ENCODE measurements at places on chromosomes 7 and 10.
A peak's percentile ranks its signal among the peaks of the same experiment; 100 is the strongest.

- no peak for DNase-seq
Observed at GRCh38 chr7:45583296-45583695, 9.1 kb downstream of the ADCY1 start.

- DNase-seq: no peak
Observed at GRCh38 chr10:11212288-11213085, 194.8 kb downstream of the CELF2 start.

DNA sequence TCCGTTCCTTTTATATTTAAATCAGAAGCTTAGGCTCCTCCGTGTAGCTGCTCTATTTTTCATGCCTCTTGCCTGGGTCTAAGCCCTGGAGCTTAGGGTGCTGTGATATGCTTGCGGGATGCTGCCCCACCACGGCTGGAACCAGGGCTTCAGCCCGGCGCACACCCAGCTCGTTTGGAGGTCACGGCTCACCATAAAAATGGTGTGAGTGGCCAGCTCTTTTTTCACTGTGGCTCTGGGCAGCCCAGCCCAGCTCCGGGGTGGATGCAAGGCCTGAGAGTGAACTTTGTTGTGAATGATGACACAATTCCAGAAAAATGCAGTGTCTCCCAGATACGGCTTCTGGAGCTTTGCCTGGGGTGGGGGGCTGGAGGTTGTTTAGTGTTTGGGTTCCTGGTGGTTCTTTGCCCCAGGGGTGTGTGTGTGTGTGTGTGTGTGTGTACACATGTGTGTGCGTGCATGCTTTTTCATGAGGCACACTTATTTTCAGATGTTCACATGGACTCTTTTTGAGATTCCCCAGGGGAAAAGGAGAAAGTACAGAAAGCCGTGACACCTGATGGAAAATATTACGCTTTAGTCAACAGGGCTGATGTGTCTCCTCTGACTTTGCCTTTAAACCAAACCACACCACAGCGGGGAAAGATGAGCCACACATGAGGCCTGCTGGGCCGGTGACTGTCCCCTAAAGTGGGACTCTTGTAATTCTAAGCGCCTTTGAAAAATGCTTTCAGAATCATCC lies 46.2 kb downstream of the GRK5 start:
- DNase-seq: peak; percentile 95

GRCh38 chr7:2096692-2097387 lies 135.9 kb downstream of the MAD1L1 start:
- DNase-seq: no peak

DNA sequence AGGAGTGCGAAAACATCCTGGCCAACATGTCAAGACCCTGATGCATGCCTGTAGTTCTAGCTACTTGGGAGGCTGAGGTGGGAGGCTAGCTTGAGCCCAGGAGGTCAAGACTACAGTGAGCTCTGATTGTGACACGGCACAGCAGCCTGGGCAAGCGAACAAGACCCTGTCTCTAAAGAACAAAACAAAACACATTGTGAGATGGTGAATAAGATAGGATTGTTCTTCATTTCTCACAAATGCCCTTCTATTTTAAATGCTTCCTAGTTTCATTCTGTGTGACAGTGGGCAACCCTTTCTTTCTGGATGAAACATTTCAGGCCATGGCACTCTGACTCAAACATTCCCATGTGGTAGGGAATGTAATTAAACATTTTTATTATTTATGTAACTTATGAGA lies 13.5 kb downstream of the EFCAB10 start:
- no peak for DNase-seq

DNA sequence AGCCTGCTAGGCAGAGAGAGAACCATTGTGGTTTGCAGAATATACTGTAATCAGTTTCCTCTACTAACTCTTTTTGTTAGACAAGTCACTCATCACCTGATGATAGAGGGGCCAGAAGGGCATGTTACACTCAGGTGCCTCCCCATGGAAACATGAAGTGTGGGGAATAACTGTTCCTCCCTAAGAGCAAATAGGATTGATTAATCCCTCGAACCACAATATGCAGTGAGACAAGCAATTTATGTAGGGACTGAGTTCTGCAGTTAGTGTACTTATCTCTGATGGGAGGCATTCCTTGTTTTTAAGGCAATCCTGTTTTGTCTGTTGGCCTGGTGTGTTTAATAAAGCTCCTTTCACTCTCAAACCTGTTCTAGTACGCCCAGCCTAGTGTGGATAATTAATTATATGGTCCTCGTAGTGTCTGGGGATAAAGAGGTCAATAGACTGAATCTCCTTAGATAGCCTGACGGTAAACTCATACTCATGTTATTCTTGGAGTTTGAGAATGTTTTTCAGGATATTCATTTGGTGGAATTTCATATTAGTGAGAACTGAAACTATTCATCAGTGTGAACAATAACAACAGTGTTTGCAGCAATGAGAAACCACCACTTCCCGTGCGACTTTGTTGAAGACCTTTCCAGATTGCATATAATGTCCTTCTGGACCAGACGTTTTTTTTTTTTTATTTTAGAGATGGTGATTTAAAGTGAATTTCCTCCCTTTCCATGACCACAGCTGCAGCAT lies 344.8 kb upstream of the FZD8 start:
- DNase-seq: no peak

DNA sequence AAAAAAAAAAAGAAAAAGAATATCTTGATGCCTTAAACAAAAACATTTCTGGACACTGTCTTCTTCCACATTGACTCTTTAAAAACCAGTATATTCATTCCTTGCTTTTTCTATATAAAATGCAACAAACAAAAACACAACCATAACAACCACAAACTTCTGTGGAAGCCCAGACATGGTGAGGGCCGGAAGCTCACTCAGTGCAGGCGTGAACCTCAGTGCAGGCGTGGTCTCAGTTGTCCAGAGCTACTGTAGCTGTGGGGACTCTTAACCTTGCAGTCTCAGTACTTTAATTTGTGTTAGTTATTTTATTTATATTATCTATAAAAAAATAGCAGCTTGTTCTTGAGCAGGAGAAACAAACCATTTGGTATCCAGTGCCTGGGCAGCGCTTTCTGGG lies 131.8 kb downstream of the DOCK1 start:
- no peak for DNase-seq

- DNase-seq: peak; percentile 63
Observed at GRCh38 chr7:771234-772004, 44.3 kb upstream of the PRKAR1B start.

GRCh38 chr10:124232686-124233545 lies 139.5 kb upstream of the CHST15 start:
- no peak for DNase-seq

- DNase-seq: peak; percentile 77
Observed at GRCh38 chr7:44196450-44196872, 4.3 kb upstream of the YKT6 start.

DNA sequence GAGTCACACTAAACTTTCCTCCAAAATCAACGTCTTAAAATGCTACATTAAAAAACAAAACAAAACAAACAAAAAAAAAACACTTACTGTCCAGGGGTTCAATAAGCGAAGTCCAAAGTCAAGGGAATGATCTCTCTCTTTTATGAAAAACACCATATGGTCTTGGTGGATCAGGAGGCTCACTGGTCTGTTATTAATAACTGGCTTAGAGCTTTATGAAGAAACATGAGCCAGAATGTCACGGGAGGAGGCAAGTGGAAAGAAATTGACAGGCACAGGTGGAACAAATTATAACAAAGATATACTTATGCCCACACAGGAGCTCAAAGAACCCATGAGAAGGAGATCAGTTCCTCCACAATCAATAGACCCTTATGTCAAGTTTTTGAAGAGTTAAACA lies at the start of gene MRLN:
Gene MRLN (minus strand): TSS at position 189 of the 400 bp plus-strand sequence.
- no peak for DNase-seq

- DNase-seq: peak; percentile 89
Observed at GRCh38 chr10:33211106-33211878, 123.2 kb downstream of the NRP1 start.

DNA sequence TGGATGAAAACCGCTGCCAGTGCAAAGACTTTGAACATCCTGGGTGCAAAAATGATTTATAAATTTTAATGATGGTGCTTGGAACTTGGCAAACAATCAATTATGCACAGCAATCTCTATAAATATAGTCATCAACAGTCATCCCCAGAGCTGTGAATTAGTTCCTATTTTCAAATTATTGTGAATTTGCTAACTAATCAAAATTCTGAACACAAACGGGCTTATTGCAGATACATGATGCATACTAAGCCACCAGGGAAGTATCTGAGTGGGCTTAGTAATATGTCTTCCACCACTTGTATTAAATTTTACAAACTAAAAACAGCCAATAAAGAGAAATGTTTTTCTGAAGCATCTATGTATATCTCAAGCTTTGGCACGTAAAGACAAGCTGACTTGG lies 165.2 kb downstream of the CALCR start:
- DNase-seq: no peak

DNA sequence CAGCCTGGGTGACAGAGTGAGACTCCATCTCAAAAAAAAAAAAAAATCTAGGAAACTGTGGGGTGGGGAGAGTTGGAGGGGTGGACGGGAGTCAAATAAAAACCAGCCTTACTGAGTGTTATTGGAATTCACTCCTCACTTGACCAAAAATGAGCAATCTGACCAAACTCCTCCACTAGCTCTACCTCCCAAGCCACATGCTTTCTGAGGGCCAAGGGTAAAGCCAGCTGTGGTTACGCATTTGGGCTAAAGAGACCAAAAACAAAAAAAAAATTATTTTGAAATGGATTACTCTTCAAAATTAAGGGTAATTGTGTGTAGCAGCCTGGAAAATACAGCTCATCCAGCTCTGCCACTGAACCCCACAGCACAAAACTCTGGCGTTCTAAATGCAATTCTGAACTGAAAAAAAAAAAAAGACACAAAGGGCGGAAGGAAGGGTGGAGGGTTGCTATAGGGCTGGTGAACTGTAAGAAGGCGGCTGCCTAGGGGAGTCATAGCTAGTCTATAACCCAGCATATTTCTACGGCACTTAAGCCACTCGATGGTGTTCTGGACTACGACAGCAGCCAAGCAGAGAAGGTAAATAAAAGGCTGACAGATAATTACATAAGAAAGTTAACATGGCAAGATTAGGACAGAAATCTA lies 7.8 kb downstream of the ELMO1 start:
- DNase-seq: no peak

DNA sequence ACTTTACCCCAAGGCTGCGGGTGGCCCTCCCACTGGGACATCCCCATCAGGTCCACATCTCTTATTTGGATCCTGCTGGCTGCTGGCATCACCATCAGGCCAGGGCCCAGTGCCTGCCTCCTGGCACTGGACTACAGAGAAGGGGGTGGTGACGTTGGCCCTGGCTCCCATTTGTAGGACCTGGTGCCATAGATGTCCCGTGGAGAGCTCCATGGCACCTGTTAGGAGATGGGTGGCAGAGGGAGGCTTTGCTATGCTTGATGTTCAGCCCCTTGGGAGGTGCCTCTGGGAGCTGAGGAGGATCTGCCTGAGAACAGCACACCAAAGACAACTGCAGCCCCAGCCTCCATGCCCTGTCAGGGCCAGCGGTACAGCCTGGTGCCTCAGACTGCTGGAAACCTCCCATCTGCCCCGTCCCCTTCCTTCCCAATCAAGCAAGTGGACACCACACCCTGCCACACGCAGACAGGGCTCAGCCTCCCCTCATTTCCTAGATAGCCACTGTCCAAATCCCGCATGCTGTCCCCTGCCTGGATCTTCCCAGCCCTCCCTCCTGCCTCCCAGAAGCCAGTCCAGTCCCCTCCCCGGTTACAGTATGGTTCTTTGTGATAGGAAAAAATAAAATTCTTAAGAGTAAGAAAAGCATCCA lies 230.0 kb upstream of the GRB10 start:
- DNase-seq: no peak

- no peak for DNase-seq
Observed at GRCh38 chr7:104442481-104442880, 114.1 kb downstream of the LHFPL3 start.

- no peak for DNase-seq
Observed at GRCh38 chr10:30781670-30782121, 152.1 kb upstream of the LYZL2 start.

- no peak for DNase-seq
Observed at GRCh38 chr10:94150541-94151184, 156.9 kb downstream of the PLCE1 start.

GRCh38 chr7:50704844-50705243 lies 77.9 kb downstream of the GRB10 start:
- no peak for DNase-seq

GRCh38 chr7:150668472-150668911 lies 17.0 kb upstream of the GIMAP2 start:
- no peak for DNase-seq

DNA sequence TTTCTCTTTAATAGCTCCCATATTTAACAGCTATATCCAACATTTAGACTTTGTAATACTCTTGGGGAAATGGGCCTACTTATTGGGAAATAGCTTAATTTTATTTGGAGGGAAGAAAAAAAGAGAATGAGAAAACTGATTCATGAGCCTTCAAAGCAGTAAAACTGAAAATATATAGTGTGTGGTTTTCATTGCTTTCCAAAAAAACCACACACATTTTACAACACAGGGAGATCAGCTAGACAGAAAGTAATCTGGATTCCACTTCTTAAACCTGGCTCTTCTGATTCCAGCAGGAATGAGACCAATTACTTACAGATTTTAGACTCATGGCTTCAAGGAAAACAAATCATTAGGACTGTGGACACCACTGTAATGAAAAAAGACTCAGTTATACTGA lies 48.7 kb downstream of the CH25H start:
- no peak for DNase-seq

DNA sequence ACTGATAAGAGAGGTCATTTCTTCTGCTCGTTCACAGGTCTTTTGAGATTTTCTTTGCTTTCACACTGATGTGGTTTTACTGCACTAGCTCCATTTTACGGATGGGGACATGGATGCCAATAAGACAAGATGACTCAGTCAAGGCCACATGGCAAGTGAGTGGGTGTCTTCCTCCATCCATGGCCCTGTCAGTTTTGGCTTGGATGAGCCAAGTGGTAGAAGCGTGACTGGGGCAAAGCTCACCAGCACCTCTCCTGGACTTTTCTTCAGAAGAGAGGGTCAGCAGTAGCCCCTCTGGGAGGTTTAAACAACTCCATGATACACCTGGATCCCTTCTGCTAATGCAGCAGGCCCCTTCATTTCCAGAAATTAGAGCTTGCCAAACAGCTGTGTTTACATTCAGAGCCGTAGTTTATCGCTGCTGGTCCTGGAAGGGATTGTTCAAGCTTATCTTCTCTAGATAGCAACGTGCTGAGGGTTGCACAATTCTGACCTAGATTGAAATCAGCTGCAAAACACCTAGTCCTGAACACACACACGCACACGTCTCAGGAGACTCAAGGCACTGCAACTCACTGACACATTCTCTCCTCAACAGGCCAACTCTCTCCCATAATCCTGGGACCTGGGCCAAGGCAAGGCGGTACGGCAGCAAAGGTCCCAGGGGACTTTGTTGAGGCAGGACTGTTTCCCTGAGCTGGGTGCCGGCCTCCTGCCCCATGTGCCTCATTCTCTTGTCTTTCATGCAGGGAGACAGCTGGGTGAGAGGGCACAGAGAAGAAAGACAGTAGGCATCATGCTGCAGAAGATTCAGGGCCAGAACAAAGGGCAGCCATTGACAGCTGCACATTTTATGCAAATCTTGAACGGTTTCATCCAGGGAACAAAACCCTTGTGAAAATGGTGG lies 14.2 kb upstream of the PDCD4 start:
- DNase-seq: peak; percentile 78

- DNase-seq: no peak
Observed at GRCh38 chr10:23063045-23063972, 32.1 kb upstream of the MSRB2 start.

GRCh38 chr10:79359816-79360498 lies 12.7 kb downstream of the PPIF start:
- no peak for DNase-seq
